ENCODE measurements at places on chromosomes 1 and 21. TPM values are rescaled to one million over a fixed set of nuclear protein-coding genes. Genes with fewer than 3 reads are reported as not detected.

Gene DNAH14
- 7.2 TPM for polyA plus RNA-seq

Gene C1QB
- not detected for polyA plus RNA-seq

Gene LIN28A
- not detected for polyA plus RNA-seq

Gene OR2T35
- not detected for polyA plus RNA-seq

Gene ACOT11
- polyA plus RNA-seq = 1.2 TPM

Gene OR2T33
- not detected for polyA plus RNA-seq

- DNase-seq = no peak
These were observed 105.9 kb downstream of the PCP4 start for GRCh38 chr21:39972976-39973770.

DNA sequence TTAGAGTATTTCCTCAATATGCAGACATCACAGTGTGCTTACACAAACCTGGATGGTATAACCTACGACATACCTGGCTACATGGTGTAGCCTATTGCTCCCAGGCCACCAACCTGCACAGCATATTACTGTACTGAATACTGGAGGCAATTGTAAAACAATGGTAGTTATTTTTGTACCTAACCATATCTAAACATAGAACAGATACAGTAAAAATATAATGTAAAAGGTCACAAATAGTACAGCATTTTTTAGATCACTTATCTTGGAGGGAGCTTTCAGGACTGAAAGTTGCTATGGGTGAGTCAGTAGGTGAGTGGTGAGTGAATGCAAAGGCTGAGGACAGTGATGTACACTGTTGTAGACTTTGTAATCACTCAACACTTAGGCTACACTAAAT is 492.3 kb downstream of the MRPL39 start:
- DNase-seq = no peak

DNA sequence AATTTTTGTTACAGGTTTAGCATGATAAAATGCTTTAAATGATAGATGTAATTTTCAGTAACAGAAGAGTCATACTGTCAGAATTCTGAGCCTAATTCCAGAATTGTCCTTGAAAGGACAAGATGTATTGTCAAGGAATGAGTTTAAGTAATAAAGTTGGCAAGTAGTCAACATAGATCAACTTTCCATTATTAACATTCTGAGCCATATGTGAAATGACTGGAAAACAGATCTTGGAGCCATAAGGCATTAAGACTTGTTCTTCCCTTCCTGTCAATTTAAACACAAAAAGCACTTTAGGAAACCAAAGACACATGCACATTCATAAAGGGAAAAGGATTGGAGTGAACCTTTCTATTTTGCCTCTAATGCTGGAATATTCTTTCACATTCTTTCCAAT is 107.0 kb downstream of the ODF2L start:
- no peak for DNase-seq

DNA sequence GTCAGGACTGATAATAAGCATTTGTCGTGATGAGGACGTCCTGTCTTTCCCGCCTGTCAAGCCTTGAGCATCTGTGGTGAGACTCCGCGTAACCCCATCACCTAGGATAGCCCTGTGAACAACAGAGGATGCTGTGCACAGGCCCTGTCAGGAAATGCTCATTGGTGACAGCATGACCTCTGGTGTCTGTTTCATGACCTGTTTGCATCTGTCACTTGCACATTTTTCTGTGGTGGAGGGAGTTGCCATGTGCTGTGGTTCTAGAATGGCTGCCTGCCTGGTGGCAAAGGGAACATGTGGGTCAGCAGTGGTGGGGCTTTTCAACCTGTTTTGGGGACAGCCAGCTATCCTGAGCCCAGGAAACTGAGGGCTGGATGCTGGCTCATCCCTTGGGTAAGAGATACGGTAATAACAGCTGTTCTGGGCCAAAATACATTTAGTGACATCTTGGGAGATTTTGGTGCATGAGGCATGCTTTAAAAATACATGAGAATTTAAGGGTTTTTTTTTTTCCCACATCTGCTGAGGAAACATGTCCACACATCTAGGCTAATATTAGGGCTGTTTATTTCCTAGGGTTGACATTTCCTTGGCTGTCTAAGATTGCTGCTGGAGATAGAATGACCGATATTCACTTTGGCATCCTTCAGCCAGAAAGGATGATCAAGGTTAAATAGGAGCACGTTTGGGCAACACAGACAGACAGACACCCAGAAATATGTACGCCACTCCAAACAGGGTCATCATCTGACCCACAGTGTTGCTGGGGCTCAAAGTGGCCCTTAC is 52.9 kb downstream of the KCNC4 start:
- DNase-seq = no peak

GRCh38 chr1:9448132-9449109 is 90.8 kb upstream of the SLC25A33 start:
- DNase-seq = no peak

Data from AG04450 (cell line).